ENCODE measurements at places on chromosomes 3 and 15.

DNA sequence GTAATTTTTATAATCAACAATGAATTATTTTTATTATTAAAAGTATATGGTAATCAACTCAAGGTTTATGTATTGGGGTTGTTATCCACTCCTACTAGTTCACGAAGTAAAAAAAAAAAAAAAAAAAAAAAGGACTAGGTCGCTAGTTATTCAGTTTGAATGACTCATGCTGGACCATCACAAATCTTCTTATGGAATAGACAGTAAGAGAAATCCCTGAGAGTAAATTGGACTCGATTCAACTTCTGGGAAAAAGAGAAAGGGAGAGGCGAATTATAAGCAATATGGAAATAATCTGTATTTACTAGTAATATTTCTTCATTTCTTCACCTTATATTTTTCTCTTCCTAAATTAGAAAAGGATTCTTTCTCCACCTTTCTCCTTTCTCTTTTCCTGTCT lies 2.0 kb downstream of the MYEF2 start:
- DNase-seq = no peak

DNA sequence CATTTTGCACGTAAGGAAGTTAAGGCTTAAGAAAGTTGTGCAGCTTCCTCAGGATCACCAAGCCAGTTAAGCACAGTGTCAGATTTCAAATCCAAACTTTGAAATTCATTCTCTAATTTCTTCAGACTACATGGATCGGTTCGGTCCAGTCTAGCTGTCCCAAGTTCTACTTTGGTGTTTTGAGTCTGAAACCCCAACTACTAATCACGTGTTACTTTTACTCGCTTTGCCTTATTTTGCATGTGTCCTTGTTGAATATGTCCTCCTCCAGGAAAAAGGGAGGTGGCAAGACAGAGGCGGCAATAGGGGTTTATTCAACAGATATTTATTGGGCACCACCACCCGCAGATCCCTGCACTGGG lies 522 bp upstream of the GXYLT2 start:
- DNase-seq = no peak

GRCh38 chr3:147574621-147575020 lies 165.5 kb downstream of the ZIC1 start:
- no peak for DNase-seq

DNA sequence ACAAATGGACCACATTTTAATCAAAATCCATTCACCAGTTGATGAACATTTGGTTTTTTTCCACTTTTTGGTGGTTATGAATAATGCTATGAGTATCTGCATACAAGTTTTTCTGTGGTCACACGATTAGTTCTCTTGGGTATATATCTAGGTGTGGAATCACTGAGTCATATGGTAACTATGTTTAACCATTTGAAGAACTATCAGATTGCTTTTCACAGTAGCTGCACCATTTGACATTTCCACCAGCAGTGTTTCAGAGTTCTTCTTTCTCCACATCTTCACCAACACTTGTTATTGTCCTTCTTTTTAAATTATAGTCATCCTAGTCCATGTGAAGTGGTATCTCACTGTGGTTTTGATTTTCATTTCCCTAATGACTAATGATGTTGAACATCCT lies 33.3 kb upstream of the ATG7 start:
- DNase-seq = peak; percentile 93

DNA sequence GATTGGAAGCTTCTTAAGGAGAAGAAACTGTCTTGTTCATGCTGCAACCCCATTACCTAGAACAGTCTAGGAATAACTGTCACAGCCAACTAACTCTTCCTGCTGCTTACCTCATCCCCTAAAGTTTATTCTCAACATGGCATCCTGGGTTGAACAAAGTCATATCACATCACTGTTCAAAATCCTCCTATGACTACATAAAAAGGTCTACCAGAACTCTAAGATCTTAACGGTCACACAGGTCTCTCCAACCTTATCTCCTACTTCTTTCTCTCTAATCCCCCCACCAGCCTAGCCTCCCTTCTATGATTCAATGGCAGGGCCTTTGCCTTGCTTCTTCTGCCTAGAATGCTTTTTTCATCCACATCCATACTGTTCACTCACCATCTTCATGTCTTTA lies 69.3 kb downstream of the CLASP2 start:
- DNase-seq = no peak

- no peak for DNase-seq
Observed at GRCh38 chr15:41562784-41563198, 3.8 kb downstream of the TYRO3 start.

DNA sequence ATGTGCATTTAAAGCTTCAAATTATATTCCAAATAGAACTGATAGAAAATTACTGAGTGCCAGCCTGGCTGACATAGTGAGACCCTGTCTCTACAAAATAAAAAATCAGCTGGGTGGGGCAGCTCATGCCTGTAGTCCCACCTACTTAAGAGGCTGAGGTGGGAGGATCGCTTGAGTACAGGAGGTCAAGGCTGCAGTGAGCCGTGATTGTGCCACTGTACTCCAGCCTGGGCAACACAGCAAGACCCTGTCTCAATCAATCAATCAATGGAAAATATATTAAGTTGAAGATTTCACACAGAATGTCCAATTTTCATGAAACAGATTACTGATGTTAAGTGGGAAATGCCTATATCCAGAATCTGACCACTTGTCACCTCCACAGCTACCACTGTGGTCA lies 4.1 kb downstream of the MON1A start:
- DNase-seq = no peak

GRCh38 chr3:109804697-109805096 lies 467.4 kb upstream of the DPPA4 start:
- no peak for DNase-seq

DNA sequence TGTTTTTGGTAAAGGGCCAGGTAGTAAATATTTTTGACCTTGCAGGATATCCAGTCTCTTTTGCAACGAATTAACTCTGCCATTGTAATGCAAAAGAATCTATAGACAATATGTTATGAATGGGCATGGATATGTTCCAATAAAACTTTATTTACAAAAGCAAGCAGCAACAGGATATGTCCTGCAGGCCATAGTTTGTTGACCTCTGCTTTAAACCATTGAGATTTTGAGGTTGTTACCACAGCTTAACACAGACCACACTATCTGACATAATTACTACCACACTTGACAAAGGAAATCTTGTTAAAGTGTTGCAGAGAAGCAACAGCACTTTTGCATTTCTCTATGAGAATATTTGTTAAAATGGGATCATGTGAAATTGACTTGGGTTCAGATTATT lies 349.3 kb downstream of the ERC2 start:
- DNase-seq = no peak

GRCh38 chr15:68298882-68299381 lies 21.4 kb downstream of the FEM1B start:
- no peak for DNase-seq

DNA sequence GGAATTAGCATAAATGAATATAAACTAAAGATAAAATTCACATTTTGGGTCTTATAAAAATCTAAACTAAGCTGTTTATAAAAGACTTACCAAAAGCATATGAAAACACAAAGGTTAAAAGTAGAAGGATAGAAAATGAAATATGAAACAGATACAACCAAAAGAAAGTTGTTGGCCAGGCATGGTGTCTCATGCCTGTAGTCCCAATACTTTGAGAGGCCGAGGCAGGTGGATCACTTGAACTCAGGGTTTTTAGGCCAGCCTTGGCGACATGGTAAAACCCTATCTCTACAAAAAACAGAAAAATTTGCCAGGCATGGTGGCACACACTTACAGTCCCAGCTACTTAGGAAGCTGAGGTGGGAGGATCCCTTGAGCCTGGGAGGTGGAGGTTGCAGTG lies 51.0 kb downstream of the CPA3 start:
- DNase-seq = no peak
